IPS DF 19.7 (cell line): ENCODE measurements at places on chromosomes 1 and 21.

GRCh38 chr1:2314803-2315673, 76.3 kb downstream of the MORN1 start:
- DNase-seq = no peak

- DNase-seq = no peak
These were observed 36.6 kb upstream of the CNIH3 start for GRCh38 chr1:224579526-224579925.

GRCh38 chr1:177181631-177182291, 11.0 kb downstream of the BRINP2 start:
- DNase-seq = no peak

DNA sequence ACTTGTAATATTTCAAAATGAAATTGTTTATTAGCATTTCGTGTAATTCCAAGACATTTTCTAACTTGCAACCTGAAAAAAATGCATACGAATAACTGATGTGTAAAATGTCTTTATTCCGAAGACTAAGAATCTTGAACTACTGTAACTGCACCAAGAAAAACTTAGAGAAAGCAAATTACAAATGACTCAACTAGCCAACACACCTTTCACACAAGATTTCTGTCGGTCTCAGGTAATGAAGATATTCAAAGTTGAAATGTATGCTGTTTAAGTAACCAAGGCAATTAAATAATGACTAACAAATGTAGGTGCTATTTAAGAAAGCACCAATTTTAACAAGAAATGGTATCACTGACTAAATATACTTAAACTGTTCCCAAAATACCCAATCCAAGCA, 2.1 kb downstream of the CLSTN1 start:
- DNase-seq = no peak

DNA sequence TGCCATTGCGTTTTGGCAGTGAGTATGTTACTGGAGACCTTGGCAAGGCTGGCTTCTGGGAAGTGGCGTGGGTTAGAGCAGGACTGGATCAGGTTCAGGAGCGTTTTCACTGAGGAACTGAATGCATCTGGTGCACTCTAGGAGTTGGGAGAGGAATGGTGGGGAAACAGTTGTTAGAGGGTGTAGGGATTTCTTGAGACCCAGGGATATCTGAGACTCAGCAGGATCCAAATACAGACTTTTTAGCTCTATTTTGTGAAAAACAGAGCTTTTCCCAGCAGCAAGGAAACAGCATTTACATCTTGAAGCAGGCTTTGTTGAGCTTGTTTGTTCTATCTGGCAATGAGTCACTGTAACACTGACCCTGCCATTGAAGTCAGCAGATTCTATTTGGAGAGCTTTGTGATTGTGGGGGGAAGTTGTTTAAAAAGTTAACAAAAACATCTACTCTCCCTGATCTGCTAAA, 56.9 kb upstream of the NRIP1 start:
- peak; percentile 56 for DNase-seq

DNA sequence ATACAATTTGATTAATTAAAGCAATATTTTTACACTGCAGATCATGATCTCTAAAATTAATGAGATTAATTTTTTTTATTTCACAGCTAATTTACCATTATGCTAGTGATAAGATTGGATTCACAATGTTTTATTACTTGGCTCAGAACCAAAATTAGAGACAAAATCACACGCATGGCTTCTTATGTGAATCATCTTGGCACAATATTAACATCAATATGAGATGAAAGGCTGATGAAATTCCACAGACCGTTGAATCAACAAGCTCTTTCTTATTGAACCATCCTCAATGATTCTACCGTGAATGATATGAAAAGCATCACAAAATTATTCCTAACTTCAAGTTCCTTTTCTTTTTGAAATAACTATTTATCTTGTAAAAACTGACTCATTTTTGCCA, 544.9 kb downstream of the KCNT2 start:
- no peak for DNase-seq

DNA sequence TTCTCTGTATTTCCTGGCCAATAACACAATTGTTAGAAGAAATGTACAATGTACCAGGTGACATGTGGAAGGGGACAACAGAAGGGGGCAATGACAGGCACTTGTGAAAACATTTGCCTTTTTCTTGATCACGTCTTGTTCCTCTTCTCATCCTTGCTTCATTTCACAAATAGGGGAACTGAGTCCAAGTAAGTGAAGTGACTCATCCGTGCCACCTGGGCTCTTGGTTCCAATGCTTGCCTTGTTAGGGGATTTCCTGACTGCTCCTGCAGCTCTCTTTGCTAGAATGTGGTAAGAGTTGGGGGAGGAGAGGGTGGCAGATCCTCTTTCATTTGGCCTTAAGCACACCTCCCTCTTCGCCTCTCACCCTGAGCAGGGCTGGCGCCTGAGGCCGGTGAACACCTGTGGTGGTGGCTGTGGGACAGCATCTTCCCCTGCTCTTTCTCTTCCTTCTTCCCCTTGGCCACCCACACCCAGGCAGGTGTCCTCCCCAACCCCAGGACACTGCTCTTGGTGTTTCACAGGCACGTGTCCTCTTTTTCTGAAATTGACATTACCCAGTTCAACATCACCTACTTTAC, 2.2 kb upstream of the RHEX start:
- DNase-seq = no peak

- no peak for DNase-seq
These were observed 23.3 kb downstream of the CNIH4 start for GRCh38 chr1:224380003-224380402.

DNA sequence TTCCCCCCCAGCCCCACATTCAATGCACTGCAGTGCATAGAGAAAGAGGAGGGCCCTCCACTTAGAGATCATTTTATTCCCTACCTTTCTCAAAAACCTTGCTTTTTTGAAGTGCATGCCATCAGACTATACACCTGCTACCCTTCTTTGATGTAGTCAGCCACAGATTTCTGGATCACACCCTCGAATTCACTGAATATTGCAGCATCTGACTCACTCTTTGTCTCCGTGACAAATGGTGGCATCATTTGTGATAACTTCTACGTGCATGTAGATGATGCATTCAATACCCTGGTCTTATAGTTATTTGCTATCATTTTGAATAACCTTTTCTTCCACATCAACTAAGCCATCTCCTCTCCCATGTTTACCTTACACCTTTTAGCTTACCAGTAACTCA, 310.3 kb upstream of the SGIP1 start:
- DNase-seq = no peak

- no peak for DNase-seq
These were observed 946 bp upstream of the HNRNPR start for GRCh38 chr1:23344987-23345472.

DNA sequence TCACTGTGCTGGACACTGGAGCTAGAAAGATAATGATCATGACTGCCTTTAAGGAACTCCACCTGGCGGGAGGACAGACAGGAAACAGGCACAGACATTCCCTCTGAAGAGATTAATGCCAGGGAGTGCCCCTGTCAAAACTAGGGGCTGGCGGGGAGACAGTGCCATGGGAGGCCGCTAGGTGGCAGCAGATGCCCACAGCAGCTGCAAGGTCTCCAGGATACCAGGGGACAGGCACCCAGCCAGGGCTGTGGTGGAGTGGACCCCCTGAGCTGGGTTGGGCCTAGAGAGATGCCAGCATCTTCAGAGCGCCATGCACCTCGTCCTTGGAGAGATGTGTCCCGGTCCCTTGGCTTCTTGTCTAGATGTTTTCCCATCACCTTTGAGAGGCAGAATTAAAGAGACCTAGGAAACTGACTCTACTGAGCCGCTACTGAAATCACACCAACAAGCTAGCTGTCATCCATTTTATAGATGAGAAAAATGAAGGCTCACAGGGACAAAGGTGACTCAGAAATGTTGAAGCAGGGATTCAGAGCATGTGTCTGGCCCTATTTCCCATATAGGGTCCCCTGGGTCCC, 3.6 kb downstream of the REN start:
- peak; percentile 23 for DNase-seq

DNA sequence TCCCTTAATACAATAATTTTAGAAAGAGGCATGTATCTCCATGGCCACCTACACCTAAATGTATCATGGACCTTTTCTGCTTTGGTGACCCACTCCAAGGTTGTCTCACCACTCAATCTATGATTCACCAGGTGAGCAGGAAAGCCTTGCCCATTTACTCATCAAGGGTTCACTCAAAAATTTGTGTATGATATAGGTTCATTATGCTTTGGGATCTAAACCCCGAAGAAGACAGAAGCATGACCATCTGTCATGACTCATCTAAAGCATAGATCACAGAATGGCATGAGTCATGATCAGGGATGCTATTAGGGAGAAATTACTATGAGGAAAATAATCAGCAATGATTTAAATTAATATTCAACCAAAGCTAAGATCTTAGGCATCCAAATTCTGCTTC, 38.5 kb downstream of the PYHIN1 start:
- DNase-seq = no peak

- DNase-seq = no peak
These were observed 28.2 kb downstream of the VCAM1 start for GRCh38 chr1:100747771-100748170.

DNA sequence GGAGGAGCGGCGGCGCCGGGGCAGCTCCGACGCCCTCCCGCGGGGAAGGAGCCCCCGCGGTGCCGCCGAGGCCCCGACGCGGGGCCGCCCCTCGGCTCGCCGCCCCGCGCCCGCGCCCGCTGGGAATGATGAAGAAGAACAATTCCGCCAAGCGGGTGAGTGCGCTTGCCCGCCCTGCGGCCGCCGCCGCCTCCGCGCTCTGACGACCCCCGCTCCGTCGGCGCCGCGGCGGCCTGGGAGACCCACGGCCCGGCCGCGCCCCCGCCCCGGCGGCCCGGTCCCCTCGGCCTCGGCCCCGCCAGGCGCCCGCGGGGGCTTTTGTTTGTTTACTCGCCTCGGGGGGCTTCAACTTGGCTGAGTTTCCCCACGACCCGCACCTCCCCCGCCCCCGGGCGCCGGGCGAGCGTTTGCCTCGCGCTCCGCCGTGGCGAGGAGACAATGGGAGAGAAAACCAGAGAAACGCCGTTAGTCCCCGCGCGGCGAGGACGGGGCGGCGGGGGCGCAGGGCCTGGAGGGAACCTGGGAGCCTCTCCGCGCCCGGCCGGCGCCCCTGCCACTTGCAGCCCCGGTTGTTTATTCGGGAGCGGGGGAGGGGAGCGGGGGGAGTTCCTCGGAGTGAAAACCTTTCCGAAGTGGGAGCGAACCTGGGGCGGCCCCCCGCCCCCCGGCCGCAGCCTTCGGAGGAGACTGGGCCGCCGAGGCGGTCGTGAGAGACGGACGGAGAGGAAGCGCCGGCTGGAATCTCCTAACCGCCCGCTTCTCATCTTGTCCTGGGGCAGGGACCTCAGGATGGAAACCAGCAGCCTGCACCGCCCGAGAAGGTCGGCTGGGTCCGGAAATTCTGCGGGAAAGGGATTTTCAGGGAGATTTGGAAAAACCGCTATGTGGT, 661 bp downstream of the PLEKHO1 start:
- DNase-seq = no peak

- no peak for DNase-seq
These were observed 6.1 kb downstream of the ATP1A1 start for GRCh38 chr1:116379057-116379630.

DNA sequence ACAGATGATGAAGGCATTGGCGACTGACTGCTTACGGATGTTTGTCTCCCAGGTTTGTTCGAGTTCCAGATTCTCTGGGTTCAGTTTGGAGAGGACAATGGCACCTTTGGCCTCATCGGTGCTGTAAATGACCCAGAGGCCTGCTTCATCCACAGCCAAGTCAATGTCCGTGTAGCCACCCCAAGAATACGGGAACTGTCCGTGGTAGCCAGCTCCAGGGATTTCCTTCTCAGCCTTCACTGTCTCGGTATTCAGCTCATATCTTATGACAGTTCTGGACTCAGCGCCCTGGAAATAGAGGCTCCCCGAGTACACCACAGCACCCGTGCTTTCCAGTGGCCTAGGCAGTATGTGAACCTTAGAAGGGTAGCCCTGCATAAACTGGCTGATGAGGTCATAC, 14.1 kb downstream of the MYOCOS start:
- no peak for DNase-seq

DNA sequence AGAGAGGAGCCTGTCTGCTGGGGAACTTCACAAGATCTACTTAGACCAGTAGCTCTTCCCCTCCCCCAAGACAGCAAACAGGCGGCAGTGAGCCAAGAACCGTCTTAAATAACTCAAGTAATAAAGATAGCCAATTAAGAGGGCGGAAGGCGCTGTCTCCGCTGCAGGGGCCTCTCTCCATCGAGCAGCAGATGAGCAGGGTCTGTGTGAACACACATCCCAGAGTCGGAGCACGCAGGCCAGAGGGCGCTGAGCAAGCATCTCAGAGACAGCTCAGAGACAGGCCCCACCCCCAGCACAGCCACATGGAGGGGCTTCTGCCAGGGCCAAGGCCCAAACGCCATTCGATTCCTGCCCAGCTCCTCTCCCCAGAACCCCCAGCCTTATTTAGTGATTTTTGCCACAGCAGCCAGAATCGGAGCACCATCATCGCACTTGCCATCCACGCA, 11.1 kb downstream of the IFFO2 start:
- DNase-seq = no peak

GRCh38 chr1:241499910-241500309, 19.6 kb downstream of the FH start:
- DNase-seq = no peak

DNA sequence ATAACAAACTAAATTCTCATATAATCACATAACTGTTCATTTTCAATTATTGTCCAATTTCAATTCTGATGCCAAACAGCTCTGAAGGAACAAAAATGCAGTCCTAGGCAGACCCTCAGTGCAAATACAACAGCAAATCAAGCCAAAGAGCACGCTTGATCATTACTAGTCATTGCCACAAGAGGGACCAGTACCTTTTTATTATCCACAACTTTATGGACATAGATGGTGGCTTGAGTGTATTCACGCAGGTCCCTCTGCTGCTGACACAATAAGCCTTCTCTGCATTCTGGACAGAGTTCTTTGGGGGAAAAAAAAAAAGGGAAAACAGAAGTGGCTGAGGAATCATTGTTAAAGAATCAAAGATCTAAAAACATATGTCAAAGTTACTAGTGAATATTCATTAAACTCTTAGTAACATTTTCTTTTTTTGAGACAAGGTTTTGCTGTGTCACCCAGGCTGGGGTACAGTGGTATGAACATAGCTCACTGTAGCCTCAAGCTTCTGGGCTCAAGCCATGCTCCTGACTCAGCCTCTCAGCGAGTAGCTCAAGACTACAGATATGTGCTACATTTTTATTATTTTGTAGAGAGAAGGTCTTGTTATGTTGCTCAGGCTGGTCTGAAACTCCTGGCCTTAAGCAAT, 34.3 kb upstream of the RAP1GAP start:
- no peak for DNase-seq

- DNase-seq = no peak
These were observed 64.3 kb upstream of the ZNF326 start for GRCh38 chr1:89930579-89930978.

DNA sequence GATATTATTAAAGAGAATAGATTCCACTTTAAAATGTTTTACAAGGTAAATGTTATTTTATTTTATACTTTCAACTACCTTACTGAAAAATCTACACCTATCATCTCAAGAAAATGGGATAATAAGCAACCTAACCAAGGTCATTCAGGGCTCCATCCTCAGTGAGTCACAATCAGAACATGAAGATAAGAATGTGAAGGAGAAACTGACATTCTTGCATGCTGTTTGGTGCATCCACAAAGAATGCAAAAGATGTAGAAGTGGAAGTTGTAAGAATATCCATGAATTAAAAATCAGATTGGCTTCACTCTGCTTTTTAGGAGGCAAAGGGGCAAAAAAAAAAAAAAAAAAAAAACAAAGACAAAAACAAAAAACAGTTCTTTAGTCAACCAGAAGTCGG, 6.5 kb downstream of the WARS2 start:
- DNase-seq = no peak
